ENCODE measurements at places on chromosomes 11 and 22. TPM values are rescaled to one million over a fixed set of nuclear protein-coding genes. Genes with fewer than 3 reads are reported as not detected.

DNA sequence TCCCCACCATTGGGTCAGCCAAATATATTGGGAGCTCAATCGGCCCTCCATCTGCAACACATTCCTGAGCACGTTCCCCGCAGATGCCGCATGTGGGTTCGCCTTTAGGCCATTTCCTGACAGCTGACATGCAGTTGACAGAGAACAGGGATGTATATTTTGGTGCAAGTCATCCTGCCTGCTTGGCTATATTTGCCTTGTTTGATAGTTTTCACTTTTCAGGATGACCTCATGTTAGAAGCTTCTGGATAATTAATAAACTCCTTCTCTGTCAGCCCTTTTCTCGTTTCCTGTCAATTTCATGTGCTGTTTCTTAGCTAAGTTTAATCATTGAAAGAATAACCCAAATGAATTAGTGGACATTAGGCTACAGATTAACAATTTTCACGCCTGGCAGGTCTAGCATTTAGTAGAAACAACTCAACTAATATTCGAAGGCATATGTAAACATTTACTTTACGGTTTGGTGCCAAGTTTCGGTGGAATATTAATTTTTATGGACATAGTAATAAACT lies 105.8 kb upstream of the SLC5A12 start:
- no peaks in the 10 kb centered on the region for H3K27me3 ChIP-seq
- H3K36me3 ChIP-seq: no peaks in the 10 kb centered on the region
- DNase-seq: no peak
- H3K4me1 ChIP-seq: no peaks in the 10 kb centered on the region

Gene MS4A2
- total RNA-seq: not detected

Gene TTC12
- 17.6 TPM for total RNA-seq

DNA sequence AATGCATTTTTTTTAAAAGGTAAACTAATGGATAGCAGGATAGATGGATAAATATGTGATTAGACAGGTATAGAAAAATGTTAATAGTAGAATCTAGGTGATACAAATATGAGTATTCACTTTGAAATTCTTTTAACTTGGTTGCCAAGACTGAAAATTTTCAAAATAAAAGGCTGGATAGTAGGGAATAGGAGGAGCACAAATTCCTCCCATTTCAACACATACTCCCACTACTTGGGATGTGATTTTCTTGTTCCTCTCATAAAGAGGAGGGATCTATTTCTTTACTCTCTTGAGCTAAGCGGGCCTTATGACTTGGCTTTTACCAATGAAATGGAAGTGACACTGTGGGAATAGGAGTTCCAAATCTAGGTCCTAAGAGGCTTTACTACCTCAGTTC lies 35.9 kb downstream of the PIK3C2A start:
- H3K27me3 ChIP-seq: no peaks in the 10 kb centered on the region
- no peak overlapping the region for H3K27ac ChIP-seq
- DNase-seq: no peak
- no peak overlapping the region for H3K4me3 ChIP-seq
- peaks cover 11% of the 10 kb centered on the region for H3K4me1 ChIP-seq

Gene SYT8
- total RNA-seq: not detected

DNA sequence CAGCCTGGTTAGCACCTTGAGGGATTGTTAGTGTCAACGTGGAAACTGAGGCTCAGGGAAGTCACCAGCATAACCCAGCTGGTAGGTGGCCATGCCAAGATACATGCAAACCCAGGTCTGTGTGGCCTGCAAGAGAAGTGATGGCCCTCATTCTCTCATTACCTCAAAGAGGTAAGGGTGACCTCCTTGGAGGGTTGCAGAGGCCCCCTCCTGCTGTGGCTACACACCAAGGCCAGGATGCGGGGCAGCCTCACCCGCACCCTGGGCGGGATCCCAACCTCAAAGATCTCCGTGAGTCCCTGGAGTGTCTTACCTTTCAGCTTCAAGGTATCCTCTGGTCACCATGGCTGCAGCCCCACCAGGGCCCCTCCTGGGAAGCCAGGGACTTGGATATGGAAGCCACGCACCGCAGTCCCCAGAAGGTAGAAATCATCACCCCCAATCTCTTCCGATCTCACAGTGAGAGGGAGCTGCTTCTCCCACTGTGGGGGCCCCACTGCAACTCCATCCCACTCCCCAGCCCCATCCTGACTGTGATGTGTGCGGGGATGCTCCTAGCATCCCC lies 95.4 kb downstream of the MORC2 start:
- H3K36me3 ChIP-seq: no peaks in the 10 kb centered on the region
- no peak overlapping the region for H3K27ac ChIP-seq
- no peak for DNase-seq
- no peak overlapping the region for H3K4me3 ChIP-seq
- no peaks in the 10 kb centered on the region for H3K27me3 ChIP-seq
- H3K4me1 ChIP-seq: no peaks in the 10 kb centered on the region

DNA sequence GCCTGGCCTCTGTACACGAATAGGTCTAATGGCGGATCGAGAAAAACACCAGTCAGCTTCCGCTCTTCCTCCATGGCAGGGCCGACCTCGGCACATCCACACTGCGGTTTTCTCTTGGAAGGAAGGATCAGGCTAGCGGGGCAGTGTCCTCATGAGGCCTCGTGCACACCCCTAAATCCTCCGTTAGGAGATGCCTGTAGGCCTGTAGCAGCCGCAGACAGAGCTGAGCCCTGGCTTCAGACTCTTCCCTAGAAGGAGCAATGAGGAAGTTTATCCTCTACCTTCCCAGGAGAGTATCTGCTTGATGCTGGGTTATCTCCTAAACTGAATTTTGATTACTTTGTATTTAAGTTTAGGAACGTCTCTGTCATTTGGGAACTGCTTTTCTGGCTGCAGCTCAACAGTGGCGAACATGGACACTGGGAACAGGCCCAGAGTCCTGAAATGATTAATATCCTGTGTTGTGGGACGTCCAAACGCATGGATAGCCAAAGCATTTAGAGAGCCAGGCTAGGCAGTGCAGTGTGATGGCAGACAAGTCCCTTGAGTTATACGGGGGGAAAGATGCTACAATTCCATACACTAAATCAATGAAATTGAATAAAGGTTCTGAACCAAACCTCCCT lies 16.5 kb upstream of the BMAL1 start:
- H3K4me1 ChIP-seq: peaks cover 16% of the 10 kb centered on the region
- no peak overlapping the region for H3K27ac ChIP-seq
- H3K27me3 ChIP-seq: peaks cover 8% of the 10 kb centered on the region
- no peak overlapping the region for H3K4me3 ChIP-seq

DNA sequence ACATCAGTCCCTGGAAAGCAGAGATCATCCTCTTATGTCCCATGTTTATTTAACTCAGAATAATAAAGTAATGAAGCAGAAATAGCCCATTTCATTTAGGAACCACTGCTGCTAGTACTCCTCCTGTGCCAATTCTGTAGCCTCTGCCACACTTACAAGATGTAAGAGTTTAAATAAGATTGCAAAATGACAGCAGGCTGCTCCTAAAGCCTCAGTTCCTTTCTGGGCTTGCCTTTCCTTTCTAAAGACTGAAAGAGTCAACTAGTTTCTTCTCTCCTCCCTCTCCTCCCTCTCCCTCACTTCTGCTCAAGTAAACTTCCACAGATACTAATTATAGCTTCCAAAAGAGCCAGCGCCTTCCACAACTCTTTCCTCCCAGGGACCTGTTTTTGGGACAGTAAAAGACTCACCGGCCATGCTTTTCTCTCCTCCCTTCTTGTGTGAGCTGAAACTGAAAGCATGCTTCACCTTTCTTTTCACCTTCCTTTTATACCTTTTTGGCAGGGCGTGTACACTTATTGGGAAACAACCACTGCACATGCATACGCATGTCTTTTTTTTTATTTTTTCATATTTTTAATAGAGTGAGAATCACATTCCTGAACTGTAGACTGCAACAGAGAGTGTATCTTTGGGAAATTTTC lies 26.1 kb upstream of the CARD16 start:
- DNase-seq: no peak
- H3K36me3 ChIP-seq: no peaks in the 10 kb centered on the region
- peak overlapping the region; percentile 72 for H3K27ac ChIP-seq
- peaks cover 16% of the 10 kb centered on the region for H3K4me1 ChIP-seq
- H3K27me3 ChIP-seq: no peaks in the 10 kb centered on the region
- H3K4me3 ChIP-seq: peak overlapping the region; percentile 59

- H3K36me3 ChIP-seq: no peaks in the 10 kb centered on the region
- peaks cover 1% of the 10 kb centered on the region for H3K4me1 ChIP-seq
- no peak overlapping the region for H3K27ac ChIP-seq
- no peak for DNase-seq
Measured at GRCh38 chr22:17375914-17376614, 6.8 kb downstream of the CECR2 start.

Gene OR5B2
- not detected for total RNA-seq

Gene AGBL2
- total RNA-seq: 3.5 TPM

DNA sequence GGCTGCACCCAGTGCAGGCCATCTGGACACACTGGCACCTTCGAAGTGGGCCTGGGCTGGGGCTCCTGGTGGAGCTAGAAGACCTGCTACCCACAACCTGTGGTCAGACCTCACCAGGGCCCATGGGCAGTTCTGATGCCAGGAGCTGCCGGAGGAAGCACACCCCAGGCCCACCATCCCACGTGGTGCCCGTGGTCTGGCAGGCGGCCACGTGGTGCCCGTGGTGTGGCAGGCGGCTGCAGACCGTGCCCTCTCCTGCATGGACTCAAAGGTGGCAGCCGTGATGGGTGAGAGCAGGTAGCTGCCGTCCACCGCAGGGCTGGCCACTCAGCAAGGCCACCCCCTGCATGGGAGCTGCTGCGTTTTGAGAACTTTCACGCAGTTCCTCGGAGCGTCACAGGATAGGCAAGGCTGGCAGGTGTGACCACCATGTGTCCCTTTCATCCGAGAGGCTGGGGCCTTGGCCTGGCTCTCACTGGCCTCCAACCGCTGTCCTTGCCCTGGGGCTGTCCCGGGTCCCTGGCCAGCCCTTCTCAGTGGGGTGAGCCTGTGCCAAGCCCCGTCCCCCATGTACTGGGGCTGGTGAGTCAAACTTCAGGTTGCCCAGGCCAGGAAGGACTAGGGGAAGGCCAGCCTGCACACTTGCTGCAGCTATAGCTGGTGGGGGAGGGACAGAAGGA lies 3.9 kb upstream of the IL17REL start:
- no peaks in the 10 kb centered on the region for H3K27me3 ChIP-seq
- peaks cover 2% of the 10 kb centered on the region for H3K36me3 ChIP-seq
- DNase-seq: no peak
- peak overlapping the region; percentile 96 for H3K27ac ChIP-seq

Gene TMEM151A
- not detected for total RNA-seq

DNA sequence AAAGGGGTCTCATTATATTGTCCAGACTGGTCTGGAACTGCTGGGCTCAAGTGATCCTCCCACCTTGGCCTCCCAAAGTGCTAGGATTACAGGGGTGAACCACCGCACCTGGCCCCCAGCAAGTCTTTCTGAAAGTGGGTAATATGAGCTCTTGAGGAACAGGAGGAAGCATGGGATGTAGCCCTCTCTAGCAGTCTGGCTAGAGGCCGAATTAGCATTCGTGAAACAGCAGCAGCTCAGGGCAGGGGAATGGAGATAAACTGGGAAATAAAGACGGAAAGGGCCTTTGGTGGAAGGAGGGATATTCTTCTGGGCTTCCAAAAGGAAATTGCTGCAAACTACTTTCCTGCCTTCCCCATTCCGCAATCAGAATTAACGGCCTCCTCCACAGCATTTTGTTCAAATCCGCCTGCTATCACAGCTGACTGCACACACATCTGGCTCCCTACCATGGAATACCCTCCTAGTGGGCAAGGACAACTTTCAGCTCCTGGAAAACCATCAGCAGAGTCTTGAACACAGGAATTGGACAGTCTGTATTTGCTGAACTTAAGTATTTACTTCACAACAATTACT lies 44.3 kb downstream of the MICAL3 start:
- no peak for DNase-seq
- peak overlapping the region; percentile 29 for H3K4me3 ChIP-seq
- H3K27me3 ChIP-seq: no peaks in the 10 kb centered on the region
- peak overlapping the region; percentile 37 for H3K27ac ChIP-seq
- H3K36me3 ChIP-seq: peaks cover 2% of the 10 kb centered on the region

Measured in activated CD4-positive, alpha-beta T cell treated with anti-CD3 and anti-CD28 coated beads for 36 hours (primary cell).